ENCODE measurements at places on chromosomes 2 and 18.
A peak's percentile ranks its signal among the peaks of the same experiment; 100 is the strongest.

- no peaks in the 10 kb centered on the region for H3K27me3 ChIP-seq
- H3K4me3 ChIP-seq: no peak overlapping the region
- peak; percentile 75 for DNase-seq
- H3K36me3 ChIP-seq: no peaks in the 10 kb centered on the region
- H3K27ac ChIP-seq: peak overlapping the region; percentile 65
These were observed 74.6 kb downstream of the ARL4C start for GRCh38 chr2:234422273-234422732.

DNA sequence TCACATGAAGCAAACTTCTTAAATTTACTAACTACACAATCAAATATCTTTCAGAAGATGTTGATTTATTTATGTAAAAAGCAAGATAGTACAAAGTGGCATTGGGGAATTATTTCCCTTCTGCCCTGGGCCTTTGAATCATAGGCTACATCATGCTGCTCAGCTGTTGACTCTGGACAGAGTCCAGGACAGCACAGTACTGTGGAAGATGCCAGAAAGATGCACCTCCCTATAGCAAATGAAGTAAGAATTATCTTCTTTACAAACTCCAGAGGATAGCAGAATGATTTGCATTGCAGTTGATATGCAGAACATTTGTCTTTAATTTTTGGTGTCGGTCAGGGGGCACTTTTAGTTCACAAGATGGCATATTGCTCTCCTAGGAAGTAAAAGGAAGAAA lies 1354.5 kb upstream of the ZEB2 start:
- DNase-seq: no peak
- H3K27ac ChIP-seq: no peak overlapping the region
- no peaks in the 10 kb centered on the region for H3K36me3 ChIP-seq

GRCh38 chr2:125581557-125581956 lies 1074.4 kb upstream of the GYPC start:
- DNase-seq: no peak
- no peaks in the 10 kb centered on the region for H3K36me3 ChIP-seq
- H3K4me3 ChIP-seq: no peak overlapping the region
- no peak overlapping the region for H3K27ac ChIP-seq

GRCh38 chr2:124426625-124427024 lies 401.5 kb downstream of the CNTNAP5 start:
- no peak overlapping the region for H3K4me3 ChIP-seq
- no peaks in the 10 kb centered on the region for H3K36me3 ChIP-seq
- no peaks in the 10 kb centered on the region for H3K4me1 ChIP-seq
- no peak overlapping the region for H3K27ac ChIP-seq
- no peak for DNase-seq

DNA sequence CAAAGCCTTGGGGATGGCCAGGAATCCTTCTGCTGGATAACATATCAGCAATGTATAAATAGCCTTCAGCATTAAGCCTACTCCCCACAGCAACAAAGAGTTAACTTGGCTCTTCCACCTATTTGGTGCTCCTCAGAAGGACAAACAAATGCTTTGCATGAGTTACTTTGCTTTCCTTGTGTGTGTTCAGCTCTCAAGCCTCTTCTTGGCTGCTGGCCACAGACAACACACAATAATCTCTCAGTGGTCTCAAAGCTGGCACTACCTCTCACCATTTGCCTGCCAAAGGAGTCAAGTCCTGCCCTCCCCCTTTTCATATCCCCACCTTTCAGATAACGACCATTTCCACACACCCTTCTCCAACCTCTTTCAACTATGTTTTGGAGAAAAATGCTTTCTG lies 17.5 kb downstream of the FTCDNL1 start:
- H3K4me1 ChIP-seq: no peaks in the 10 kb centered on the region
- no peak overlapping the region for H3K27ac ChIP-seq
- H3K36me3 ChIP-seq: no peaks in the 10 kb centered on the region
- peaks cover 2% of the 10 kb centered on the region for H3K27me3 ChIP-seq

Data from SJSA1 (cell line).